ENCODE measurements at places on chromosomes 7 and 10. TPM values are rescaled to one million over a fixed set of nuclear protein-coding genes. Genes with fewer than 3 reads are reported as not detected.

GRCh38 chr10:103231047-103231551 is 14.6 kb upstream of the RPEL1 start:
- peak; percentile 48 for DNase-seq

DNA sequence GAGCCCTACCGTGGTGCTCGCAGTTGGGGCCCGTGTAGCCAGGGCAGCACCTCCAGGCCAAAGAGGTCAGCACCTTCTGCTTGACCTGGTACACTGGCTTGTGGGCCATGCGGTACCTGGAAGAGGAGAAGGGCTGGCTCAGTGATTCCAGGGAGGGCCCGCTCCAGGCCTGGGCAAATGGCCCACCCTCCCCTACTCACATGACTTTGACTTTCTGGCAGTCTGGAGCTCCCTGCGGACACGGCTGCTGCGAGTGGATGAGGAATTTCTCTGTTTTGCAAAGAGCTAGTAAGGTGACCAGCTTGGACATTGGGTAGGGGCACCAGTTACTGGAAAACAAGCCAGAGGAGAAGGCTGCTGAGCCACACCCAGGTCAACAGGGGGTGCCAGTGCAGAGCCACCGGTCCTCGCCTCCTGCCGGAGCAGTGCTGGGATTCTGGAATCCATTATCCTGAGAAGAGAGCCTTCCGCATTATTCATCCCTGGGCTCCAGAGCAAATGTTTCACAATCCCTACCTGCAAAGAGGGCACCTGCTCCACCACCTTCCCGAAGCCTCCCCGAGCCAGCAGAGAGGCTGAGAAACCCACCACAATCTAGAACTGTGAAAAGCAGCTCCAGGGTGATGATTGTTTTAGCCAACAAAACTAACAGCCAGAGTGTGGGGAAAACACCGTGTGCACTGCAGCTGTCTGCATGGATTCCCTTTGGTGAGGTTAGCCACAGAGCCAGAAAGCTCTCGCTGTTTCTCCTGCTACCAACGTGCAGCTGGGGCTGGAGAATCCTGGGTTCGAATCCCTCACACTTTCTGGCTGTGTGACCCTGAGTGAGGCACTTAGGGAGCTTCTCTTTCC is 11.8 kb downstream of the MMRN2 start:
- DNase-seq: peak; percentile 88

DNA sequence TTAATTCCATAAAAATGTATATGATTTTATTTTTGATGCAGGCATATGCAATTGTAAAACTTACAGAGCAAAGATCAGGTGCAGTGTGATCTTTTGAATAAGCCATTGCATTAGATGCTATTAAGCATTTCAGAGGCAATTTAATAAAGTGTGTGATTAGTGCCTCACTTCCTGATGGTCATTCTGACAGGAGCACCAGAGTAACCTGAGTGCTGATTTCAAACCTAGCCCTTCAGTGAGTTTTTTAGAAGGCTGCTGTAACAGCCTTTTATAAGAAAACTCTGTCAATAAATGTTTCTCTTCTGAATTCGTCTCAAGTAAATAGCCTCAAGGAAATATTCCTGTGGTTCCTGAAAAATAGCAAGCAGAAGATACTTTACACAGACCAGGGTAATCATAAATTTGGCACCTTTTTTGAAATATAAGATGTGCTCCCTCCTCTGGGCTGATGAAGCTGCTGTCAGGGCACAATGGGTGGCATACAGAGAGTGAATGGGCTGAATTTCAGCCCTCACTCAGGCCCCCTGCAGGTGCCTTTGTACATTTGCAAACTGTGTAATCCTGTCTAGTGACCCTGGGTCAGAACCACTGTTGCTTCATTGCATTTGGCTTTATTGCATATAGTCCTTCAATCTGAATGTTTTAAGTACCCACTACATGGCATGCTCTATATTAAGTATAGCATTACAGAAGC is 193.7 kb upstream of the CSTF2T start:
- peak; percentile 22 for DNase-seq

GRCh38 chr10:101263150-101263752 is 34.0 kb upstream of the LBX1 start:
- no peak for DNase-seq

The CXCL12 gene
- 21.1 TPM for total RNA-seq

- DNase-seq: peak; percentile 84
These were observed 642 bp downstream of the STK32C start for GRCh38 chr10:132306864-132307751.

DNA sequence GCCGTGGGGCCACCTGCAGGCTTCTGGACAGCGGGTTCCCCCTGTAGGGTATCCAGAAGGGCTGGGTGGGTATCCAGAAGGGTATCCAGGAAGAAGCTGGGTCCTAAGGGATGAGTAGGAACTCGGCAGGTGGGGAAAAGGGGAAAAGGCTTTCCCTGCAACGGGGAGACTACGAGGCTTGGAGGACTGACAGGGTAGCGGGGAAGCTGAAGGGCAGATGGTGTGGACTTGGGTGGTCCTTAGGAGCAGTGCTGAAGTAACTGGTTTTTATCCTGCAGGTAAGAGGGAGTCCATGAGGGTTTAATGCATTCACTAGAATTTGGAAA is 525 bp downstream of the UBE2D4 start:
- DNase-seq: no peak

DNA sequence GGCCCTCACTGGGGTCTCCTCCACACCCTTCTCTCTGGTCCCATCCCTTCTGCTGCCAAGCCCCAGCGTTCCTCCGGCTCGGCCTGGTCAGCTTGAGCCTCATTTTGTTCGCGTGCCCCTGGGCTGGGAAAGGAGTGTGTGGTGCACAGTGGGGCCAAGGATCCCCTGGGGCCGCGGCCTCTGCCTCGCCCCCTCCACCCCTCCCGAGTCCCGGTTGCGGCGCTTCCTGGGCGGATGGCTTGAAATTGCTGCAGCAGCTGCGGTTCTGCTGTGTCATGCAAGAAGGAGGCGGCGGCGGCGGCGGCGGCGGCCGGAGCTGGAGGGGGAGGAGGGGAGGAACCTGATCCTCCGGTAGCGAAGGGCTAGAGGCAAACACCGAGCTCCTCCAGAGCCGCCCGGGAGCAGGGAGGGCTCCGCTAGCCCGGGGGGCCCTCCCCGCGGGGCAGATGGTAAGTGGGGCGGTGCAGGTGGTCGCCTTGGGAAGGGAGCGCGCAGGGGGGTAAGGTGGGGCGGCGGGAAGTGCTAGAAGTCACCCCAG is 217.8 kb upstream of the MKLN1 start:
- DNase-seq: peak; percentile 91

The AGBL3 gene
- 1.7 TPM for total RNA-seq

The ANKRD7 gene
- total RNA-seq: not detected

The GUSB gene
- total RNA-seq: 33.1 TPM

The TUBAL3 gene
- 0.11 TPM for total RNA-seq

- no peak for DNase-seq
These were observed 5.8 kb upstream of the SAMD8 start for GRCh38 chr10:75105576-75106197.

GRCh38 chr7:3821488-3821887 is 520.4 kb downstream of the SDK1 start:
- no peak for DNase-seq

The PALD1 gene
- total RNA-seq: 51.9 TPM

- DNase-seq: no peak
These were observed 10.8 kb downstream of the SLF2 start for GRCh38 chr10:100923580-100923979.

The FGFBP3 gene
- 10.5 TPM for total RNA-seq

DNA sequence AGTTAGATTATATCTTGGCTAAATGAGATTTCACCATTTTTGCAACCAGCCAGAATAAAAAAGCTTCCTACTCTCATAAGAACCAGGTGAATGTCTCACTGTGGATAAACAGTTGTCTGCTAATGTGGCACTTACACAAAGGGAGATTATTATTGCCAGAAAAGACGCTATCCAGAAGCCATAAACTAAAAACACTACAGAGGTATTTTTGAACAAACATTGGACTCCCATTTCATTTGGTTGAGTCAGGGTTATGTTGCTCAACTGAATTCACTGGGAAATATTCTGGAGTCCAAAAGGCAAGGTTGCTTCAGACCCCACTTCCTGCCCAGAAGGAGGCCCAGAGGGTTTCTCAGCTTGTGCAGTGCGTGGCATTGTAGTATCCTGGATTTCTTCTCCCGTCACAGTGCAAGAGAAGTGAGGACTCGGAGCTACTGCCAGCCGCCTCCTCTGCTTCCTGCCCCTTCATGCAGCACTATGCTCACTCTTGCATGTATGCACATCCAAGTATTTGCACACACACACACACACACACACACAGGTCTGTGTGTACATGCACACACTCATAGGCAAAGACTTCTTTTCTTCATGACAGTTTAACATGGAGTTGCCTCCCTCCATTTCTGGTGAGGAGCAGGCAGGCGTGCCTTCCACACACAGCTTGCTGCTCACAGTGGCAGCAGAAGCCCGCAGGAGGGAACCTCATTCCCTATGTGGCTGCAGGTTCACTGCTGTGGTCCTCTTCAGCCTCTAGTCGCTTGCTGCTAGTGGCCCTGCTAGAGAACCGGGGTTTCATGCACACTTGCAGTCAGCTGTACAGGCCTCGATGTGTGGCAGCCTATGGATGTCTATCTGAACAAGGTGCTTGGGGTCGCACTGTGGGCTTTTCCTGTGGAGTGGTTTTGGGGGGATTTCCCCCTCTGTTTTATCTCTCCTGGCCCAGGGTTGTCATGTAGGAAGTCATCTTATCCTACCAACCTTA is 10.1 kb downstream of the DENND10 start:
- no peak for DNase-seq

The IDE gene
- 39.8 TPM for total RNA-seq

DNA sequence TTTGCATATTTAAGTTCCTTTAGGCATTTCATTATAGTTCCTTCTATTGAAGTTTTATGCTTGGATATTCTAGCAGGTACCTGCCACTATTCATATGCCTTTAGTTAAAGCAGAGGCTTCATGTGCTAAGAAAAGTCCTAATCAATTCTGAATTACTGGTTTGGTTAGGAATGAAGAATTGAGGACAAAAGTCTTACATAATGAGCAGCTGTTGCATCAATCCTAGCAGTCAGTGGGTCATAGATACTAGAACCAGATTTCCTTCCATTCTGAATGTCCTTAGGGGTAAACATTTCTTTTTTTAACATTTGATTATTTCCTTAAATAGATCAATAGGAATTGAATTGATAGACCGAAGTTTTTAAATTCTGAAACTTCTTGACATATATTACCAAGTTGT is 59.2 kb downstream of the CDK13 start:
- DNase-seq: no peak

DNA sequence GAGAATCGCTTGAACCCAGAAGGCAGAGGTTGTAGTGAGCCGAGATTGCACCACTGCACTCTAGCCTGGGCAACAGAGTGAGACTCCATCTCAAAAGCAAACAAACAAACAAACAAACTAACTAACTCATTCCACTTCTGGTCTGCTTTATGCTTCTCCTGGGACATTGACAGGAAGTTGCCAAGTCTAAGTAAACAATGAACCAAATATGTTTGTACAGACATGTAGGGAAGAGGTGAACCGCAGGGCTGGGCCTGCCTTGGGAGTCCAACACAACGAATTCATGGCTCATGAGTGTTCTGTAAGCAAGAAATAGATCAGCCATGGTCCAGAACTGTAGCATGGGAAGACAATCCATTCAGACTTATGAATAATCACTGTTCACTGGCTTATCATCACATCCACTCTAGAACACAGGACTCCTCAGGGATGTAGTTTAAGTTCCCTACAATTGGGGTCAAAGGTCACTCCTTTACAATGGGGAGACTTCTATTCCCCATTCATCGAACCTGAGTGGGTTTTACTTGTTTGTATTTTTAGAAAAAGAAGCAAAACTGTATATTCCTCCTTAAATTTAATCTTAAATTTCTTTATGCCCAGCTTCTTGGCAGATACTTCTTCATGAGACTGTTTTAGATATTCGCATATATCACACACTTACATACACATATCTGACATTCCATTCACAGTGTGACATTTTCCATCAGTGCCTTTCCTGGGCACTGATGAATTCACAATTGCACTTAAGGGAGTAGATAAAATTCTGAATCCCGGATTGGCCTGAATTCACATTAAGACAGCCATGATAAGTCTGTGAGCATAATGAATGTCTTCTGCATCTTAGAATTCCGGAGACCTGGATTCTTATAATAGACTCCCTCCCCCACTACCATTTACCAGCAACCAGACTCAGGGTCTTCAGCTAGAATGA is 159.1 kb upstream of the EEPD1 start:
- DNase-seq: no peak

DNA sequence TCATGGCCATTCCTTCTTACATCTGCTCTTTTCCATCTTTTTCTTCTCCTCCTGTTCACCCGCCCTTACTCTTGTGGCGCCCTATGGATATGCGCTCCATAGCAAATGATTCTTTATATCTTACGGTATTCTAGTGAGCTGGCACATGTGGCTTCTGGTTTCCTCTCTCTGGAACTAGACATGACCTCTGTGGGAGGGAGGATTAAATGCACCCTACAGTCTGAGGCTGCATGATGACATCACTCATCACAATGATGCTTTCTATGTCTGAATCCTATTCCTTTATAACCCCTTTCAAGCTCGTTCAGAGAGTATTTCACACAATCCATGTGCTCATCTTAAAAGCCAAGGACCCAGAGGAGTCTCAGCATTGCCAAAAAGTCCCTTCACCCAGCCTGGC is 153.3 kb downstream of the EGFR start:
- DNase-seq: no peak

The KAZALD1 gene
- total RNA-seq: 22.0 TPM

The PPP1R3C gene
- total RNA-seq: 0.31 TPM

The VWDE gene
- 22.8 TPM for total RNA-seq

The CAMK1D gene
- 3.4 TPM for total RNA-seq

DNA sequence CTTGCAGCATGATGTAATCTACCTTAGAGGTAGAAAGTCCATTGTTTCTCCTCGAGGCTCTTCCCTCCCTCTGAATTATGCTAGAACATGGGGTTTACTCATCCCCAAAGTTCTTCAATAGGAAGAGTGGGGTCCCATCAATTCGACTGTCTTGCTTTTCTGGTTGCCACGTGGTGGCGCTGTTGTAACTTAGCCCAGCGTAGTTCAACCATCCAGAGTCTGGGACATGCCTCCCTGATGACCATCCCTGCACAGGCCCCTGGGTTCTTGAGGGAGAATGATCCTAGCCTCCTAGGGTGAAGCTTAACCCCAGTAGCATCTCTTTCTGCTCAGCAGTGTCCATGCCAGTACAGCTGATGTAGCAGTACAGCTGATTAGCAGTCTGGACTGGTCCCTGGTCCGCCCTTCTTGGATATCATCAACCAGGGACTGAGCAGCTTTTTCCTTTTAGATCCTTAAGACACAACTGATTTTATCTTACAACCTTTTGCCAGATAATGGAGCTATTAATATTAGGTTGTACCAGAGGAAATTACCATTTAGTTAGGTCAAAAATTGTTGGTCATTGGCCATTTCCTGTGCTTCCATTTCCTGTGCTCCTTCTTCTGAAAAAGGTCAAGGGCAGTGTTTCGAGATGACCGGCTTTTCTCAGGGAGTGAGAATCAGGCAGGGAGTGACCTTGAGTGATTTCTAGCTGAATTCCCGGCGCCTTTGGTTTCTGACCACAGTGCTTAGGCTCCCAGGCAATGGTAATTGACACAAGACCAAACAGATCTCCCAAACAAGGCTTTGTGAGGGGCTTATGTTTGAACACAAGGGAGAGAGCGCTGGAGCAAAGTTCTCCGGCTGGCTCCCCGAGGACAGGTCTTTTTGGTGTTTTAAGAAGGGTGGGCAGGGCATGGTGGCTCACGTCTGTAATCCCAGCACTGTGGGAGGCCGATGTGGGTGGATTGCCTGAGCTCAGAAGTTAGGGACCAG is 65.4 kb downstream of the TACC2 start:
- DNase-seq: peak; percentile 77

All from H7 (cell line).